ENCODE measurements at places on chromosomes 11 and 22.

DNA sequence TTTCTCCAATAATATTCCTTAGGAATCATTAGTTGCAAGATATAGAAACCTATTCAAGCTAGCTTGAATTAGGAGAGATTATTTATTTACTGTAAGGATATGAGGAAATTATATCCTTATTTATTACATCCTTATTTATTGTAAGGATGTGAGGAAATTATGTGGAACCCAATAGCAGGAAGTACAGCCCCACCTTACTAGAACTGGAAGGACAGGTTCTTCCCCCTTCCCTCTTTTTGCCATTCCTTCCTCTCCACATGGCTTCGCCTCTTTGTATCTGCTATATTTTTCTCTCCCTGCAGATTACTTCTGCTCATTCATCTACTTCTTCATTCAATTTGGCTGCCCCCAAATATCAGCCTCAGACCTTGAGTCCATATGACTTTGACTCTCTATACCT lies 49.5 kb upstream of the B3GNT6 start:
- DNase-seq, result no peak

GRCh38 chr11:128496249-128496648 lies 91.1 kb downstream of the ETS1 start:
- no peak for DNase-seq

DNA sequence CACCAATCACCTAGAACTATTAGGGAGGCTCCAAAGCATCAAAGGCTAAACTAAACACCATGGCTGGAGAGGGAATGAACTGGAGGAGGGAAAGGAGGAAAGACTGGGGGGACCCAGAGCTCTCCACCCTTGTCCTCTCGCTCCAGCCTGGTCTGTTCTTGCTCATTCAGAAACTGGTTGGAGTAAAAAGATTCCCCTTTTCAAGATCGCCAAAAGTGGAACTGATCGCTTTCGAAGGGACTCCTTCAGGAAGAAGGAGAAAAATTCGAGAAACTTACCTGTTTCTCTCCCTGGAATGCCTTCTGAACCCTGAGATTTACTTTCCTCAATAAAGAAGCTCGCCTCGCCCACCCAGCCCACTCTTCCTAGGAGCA lies 46.9 kb downstream of the OR4D9 start:
- no peak for DNase-seq

- no peak for DNase-seq
Measured at GRCh38 chr11:73315293-73316020, 7.4 kb downstream of the ARHGEF17 start.

GRCh38 chr22:23237201-23237798 lies 57.0 kb downstream of the BCR start:
- no peak for DNase-seq

DNA sequence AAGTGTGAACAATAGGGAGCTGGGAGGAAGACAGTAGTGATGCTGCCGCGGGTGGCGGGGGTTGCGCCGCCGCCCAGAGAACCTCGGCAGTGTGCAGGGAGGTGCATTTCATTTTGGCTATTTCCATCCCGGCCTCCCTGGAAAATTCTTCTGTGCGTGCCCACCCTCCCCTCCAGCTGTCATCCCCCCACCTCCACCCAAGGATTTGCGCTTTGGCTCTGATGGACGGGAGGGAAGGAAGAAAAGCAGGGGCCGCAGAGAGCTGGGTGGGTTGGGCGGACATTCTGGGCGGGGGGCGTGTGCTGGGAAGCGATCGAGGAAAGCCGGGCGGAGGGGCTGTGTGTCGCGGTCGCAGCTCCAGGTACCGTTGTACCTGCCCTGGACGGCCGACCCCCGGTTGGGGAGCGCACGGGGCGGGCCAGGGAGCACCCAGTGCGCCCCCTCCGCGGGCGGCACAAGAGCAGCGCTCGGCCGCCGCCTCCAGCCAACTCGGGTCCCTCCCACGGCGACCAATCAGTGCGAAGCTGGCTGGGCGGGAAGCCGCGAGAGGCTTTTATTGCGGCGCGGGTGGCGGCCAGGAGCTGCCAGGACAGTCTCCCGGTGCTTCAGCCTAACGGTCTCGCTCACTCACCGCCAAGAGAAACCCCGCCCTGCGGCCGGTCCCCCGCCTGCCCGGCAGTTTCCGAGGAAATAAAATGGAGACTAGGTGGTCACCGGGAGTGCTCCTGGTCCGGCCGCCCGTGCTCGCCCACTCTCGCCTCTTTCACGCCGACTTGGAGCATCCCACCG lies 1.6 kb downstream of the NCAM1 start:
- no peak for DNase-seq

DNA sequence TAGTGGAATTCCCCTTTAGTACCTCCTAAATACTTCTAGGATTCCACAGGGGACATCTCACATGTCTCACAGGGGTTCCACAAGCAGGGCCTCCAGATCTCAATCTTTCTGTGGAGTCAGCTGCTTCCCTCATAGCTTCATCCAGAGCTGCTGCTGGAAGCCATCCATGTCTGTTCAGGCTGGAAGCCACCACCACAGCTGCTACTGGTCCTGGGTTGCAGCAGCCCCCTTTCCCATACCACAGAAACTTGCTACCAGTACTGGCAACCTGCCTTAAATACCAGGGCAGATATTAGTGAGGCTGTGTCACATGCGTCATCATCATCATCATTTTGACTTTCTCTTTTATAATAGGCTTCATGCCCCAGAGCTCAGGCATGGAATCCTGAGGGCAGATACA lies 242.7 kb upstream of the NCAM1 start:
- DNase-seq, result no peak

DNA sequence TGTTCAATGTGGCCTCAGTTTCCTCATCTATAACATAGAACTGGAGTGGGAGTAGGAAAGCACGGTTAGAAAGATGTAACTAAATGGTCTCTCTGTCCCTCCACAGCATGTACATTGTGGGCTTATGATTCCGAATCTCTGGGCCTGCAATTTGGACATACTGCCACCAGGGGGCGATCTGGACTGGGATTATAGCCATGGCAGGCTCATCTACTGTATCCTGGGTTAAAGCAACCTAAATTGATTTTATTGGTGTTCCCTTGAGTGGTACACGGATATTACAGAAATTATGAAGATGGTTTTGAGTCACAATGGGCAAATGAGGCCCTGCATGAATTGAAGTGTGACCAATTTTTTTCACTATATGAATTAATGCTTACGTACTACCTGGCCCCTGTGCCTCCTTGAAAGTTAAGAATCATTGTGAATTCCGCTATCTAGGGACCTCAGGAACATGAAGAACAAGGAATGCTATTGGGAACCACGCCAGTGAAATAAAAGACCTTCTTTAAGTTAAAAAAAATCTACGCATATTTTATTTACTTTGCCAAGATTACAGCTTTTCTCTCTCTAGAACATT lies 32.9 kb downstream of the TST start:
- no peak for DNase-seq

DNA sequence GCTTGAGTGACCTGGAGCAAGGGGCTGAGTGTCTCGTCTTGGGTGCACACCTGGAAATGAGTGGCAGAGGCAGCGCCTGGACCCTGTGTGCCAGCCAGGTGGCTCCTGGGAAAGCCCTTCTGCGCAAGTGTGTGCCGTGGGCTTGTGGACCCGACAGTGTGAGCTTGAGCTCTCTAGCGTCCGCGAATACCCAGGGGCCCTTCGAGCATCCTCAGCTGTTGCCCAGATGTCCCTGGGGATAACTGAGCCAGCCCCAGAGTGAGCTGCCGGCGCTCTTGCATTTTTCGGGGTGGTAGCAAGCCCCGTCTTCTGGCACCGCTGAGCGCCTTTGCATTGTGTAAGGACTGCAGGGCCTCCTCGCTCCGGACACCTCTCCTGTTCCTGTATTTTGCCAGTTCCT lies 399.2 kb downstream of the TBC1D22A start:
- DNase-seq, result no peak

Measured in GM04503 (cell line).